ENCODE measurements at places on chromosomes 1 and 21.

DNA sequence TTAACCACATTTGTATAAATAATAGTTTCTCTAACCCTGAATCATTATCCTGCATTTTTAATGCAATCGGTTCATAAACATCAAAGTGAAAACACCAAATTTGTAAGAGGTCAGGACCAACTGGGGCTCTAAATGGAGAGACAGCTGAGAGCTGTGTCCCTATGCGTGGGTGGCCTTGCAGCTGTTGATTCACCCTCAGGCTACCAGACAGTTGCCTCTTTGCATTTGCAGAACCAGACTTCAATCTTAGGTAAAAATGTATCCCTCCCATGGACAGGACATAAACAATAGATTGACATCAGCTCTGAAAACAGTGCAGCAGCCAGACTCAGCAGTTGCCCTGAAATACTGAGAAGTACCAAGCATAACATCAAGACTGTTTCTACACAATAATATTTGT, 8.8 kb upstream of the TGFB2 start:
- DNase-seq: no peak

DNA sequence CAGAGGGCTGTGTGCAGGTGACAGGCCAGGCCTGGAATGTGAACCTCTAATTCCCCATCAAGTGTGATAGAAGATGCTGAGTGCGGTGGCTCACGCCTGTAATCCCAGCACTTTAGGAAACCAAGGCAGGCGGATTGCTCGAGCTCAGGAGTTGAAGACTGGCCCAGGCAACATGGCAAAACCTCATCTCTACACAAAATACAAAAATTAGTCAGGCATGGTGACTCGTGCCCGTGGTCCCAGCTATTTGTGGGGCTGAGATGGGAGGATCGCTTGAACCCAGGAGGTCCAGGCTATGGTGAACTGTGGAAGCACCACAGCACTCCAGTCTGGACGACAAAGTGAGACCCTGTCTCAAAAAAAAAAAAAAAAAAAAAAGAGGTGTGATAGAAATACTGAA, 40.1 kb upstream of the PUM1 start:
- no peak for DNase-seq

DNA sequence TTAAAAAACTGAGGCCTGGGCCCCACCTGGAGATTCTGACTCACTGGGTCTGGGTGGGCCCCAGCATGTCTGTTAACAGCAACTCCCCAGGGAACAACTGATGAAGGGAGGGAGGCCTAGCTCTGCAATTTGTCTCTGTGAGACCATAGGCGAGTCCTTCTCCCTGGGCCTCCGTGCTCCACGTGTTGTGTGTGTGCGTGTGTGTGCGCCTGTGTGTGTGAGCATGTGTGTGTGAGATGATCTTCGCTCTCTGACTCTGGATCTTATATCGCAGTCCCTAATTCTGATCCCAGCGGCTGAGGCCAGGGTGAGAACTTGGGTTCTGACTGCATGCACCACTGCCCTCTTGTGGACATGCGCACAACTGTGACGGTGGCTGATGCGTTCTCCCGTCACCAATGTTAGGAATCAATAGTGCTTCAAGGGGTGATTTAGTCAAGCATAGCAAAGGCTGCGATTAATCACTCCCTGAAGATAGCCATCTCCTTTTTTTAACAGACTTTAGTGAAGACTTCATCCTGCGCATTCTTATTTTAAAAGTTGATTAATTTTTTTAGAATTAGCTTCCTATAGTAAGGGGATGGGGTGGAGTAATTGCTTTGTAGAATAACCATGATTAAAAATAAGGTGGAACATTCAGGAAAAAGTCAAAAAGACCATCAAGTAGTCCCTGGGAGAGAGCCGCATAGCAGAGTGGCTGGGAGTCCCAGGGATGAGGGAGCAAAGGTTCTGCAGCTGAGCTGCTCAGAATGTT, 62.4 kb upstream of the USP24 start:
- DNase-seq: peak; percentile 42

DNA sequence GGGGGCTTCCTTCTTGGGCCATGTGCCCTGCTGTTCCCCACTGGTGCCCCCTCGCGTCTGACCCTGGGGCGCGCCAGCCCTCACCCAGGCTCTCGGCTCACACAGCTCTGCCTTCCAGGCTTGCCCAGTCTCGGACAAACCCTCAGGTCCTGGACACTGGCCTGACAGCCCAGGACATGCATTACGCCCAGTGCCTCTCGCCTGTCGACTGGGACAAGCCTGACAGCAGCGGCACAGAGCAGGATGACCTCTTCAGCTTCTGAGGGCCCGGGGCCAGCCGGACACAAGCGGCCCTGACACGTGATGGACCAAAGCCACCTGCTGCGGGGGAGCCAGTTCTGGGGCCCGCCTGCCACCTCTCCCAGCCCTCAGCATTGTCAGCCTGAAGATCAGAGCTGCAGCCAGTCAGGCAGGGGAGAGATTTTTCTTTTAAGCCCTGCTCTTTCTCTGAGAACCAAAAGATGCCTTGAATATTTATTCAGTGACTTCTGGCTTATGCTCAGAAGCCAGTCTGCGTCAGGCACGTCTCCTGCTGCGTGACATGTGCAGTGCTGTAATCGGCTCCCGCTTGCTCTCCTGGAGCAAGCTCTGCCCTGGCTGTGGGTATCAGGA, 23.4 kb downstream of the LDLRAP1 start:
- DNase-seq: peak; percentile 75

DNA sequence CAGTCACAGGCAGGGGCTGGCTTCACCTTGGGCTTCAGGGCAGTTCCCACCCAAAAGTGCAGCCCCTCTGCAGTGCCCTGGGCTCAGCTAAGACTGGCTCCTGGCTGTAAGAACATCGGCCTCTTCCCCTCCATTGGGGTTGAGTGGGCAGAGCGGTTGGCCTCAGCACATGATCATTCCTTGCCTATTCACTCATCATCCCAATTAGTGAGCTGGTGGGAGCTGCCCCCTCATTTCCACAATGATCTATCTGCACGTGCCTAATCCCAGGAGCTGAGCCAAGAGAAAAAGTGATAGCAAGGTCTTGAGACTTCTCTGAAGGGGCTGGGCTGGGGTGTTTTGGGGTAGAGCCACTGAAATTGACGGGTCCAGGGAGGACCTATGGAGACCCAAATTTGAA, 133.6 kb downstream of the SYF2 start:
- no peak for DNase-seq

GRCh38 chr1:59597420-59598119, 217.2 kb upstream of the HOOK1 start:
- DNase-seq: no peak

GRCh38 chr1:177106196-177106595, 58.3 kb downstream of the ASTN1 start:
- no peak for DNase-seq

GRCh38 chr1:205616563-205617293, 15.1 kb downstream of the ELK4 start:
- no peak for DNase-seq

GRCh38 chr1:222104694-222105392, 363.0 kb upstream of the DUSP10 start:
- no peak for DNase-seq

- peak; percentile 27 for DNase-seq
Measured at GRCh38 chr1:100671601-100672000, 47.9 kb upstream of the VCAM1 start.

- DNase-seq: peak; percentile 21
Measured at GRCh38 chr1:171919891-171920887, 78.9 kb downstream of the DNM3 start.

GRCh38 chr1:8455700-8456307, 137.9 kb downstream of the SLC45A1 start:
- no peak for DNase-seq

DNA sequence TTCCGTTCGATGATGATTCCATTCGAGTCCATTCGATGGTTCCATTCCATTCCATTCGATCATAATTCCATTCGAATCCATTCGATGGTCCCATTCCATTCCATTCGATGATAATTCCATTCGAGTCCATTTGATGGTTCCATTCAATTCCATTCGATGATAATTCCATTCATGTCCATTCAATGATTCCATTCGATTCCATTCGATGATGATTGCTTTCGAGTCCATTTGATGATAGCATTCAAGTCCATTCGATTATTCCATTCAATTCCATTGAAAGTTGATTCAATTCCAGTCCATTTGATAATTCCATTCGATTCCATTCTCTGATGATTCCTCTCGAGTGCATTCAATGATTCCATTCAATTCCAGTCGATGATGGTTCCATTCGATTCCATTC, 3895.3 kb downstream of the SRGAP2C start:
- DNase-seq: no peak

DNA sequence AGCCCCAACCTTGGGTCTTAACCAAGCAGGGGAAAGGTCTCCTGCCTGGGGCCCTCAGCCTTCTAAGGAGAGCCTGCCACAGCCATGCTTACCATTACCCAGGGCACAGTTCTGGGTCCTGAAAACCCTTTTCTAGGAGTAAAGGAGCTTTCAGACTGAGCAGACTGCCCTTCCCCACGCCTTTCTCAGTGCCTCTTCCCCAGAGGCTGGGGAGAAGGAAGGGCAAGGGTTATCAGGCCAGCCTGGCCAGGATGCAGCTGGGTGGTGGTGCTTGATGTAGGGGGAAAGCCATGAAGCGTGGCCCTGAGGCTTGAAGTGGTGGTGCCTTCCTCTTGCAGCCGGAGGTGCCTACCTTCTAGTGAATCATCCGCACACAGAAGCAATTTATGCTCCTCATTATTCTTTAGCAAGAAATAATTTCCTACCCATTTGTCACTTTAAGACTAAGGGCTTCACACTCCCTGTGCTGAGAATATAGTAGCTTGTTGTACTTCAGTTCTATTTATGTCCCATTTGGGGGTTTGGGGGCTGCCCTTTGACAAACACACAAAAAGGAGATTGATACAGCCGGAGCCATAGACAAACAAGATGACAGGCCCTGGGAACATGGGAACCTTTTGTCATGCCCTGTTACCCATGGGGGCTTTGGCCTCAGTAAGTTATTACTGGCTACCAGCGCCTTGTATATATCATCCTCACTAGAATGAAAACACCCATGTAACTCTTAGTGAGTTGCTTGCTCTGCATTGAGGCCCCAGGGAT, 40.7 kb downstream of the MAN1C1 start:
- no peak for DNase-seq

DNA sequence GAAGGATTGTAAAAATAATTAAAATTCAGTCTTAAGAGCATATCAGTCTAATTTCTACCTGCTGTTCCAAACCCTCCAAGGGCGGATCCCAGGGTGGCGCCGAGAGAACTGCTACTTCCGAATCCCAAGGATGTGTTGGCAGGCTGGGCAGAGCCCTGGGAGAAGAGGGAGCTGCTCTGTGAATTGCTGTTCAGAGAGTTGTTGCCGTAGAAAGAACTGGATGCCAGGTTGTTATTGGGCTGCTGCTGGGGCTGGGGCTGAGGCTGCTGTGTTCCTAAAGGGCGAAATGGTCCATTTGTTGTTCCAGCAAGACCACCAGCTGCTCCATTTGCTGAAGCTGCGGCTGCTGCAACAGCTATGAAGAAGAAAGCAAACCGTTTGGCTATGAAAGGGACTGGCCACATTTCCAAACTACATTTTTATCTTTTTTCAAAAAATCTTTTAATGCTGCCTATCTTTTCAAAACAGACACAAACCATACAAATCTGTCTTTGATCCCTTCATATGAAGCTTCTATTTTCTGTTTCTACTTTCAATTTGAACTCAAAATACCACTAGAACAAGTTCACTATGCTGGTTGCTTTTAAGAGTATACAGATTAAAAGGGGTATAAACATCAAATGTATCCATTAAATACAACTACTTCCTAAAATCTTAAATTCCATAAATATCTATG, 57.5 kb upstream of the SDC3 start:
- no peak for DNase-seq

DNA sequence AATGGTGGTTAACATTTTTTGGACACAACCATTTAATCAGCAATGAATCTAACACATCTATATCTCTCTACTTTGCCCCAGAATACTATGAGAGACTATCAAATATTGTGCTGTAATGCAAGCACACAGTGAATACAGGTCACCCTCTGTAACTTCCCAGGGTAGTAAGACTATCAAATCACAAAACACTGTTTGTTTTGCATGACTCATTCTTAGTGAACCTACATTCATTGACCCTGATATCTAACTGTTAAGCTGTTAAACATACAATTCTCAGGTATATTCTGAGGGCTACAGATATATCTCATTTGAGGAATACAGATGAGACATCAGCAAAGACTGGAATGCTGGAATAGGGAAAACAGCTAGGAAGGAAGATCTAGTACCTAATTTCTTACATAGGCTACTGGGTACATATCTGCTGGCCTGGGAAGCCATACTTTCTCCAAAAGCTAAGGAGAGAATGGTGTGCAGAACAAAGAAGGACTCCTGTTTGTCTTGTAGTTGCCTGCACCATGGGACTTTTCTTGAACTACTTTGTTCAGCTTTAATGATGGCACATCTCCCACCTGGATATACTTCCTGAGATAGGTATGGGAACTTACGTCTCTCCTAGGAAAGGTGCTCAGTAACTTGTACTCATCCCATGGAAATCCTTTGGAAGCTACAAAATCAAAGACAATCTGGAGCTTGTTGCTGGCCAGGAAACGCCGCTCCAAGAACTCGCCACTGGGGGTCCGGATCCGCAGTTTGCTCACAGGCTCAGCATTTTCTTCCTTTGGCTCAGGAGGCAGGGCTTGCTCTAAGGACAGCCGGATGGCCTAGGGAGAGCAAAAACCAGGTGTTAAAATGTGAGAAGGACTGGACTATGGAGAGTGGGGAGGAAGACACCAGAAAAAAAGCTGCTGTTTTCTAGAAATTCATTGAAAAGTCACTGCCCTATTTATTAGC, 51.9 kb upstream of the DMRTA2 start:
- DNase-seq: no peak

- DNase-seq: no peak
Measured at GRCh38 chr1:27388337-27389005, 4.0 kb upstream of the GPR3 start.

GRCh38 chr1:6272452-6272851, 11.6 kb upstream of the GPR153 start:
- DNase-seq: no peak

DNA sequence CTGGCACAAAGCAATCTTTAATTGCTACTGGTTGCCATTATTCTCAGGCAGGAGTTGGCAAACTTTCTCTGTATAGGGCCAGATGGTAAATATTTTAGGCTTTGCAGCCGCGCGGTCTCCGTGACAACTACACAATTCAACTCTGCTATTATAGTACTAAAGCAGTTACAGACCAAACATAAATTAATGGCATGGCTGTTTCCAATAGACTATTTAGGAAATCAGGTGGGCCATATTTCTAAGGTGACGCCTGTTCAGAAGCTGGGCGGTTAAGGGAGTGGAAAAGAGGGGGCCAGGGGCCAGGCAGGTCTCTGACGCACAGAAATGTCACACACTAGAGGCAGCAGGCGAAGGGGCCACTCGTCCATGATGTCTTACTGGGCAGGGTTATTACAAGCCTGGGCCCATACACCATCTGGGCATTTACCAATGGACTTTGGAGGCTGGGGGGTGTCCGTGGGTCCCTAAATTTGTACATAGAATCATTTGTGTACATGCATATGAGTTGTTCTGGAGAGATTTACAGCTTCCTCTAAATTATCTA, 80.1 kb downstream of the STUM start:
- DNase-seq: no peak

DNA sequence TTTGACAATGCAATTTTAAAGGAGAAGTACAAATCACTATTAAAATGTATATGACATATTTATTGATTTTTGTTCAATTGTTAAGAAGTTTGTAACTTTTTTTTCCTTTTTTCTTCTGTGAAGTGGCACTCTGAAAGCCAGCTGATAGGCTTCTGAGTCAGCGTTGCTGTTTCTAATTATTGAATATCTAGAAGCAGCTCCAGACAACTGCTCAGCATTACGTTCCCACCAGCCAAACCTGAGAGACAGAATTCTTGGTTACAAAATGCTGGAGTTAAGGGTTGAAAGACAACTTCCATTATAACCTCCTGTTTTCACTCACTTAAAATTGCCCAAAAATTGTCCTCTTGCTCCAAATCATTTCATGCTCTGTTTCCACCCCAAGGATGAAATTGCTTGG, 31.4 kb upstream of the LMX1A start:
- no peak for DNase-seq
